ENCODE measurements at places on chromosomes 12 and 14.
A peak's percentile ranks its signal among the peaks of the same experiment; 100 is the strongest.

DNA sequence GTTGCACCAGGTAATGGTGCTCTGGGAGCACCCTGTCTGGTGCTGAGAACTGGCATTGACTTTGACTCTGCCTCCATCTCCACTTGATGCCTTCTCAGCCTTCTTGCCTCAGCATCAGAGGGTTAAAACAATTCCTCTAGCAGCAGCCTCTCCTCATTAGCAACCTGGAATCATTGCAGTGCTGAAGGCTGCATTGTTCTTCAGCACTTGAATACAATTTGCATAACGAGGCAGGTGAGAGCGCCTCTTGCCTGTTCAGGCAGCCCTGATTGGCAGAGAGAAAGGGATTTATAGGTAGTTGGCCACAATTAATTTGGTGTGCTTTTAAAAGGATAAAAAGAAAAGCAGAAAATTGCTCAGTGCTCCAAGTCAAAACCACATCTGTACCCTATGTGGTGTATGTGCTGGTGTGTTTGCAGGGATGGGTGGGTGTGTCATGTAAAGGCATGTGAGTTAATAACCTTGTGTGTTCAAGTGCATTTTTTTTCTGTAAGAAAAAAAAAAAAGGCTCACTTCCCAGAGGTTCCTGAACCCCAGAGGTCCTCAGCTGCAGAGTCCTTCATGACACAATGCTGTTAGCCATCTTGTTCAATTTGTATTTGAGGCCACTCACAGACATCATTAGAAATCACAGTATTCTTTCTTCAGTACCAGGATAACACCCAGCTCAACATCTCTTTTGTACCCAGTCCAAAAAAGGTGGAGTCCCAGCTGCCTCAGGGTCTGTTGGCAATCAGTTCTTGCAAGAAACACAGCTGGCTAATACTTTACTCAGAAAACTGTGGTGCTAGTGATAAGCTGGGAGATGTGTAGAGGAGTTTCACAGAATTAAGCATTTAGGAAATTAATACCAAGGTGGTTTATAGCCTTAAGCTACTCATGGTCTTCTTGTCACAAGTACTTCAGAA, 385.6 kb downstream of the GRIN2B start:
- no peak for DNase-seq

GRCh38 chr12:88904705-88905104, 324.4 kb upstream of the KITLG start:
- DNase-seq, result no peak

- no peak for DNase-seq
Measured at GRCh38 chr12:3186546-3187215, 109.5 kb downstream of the TSPAN9 start.

GRCh38 chr14:50360851-50361250, 35.8 kb downstream of the CDKL1 start:
- DNase-seq, result no peak

DNA sequence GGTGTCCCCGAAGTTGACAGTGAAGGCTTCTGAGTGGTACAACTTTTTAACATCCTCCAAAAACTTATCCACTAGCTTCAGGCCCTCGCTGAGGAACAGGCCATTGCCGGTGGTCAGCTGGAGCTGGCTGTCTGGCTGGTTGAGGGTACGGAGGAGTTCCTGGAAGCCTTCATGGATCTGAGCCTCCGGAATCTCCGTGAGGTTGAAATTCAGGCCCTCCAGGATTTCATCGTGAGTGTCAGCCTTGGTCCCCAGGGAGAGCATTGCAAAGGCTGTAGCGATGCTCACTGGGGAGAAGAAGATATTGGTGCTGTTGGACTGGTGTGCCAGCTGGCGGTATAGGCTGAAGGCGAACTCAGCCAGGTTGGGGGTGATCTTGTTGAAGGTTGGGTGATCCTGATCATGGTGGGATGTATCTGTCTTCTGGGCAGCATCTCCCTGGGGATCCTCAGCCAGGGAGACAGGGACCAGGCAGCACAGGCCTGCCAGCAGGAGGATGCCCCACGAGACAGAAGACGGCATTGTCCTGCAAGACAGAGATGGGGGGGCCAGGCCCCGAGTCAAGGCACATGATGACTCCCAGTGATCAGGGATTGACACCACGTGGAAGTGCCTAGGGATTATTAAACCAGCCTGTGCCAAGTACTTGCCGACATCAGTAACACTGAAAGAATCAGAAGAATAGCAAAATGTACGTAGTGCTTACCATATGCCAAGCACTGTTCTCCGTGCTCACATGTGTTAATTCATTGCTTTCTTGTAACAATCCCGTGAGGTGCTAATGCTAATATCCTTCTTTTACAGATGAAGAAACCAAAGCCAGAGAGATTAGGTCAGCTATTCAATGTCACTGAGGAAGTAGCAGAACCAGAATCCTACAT, 5.4 kb downstream of the SERPINA1 start:
- DNase-seq, result no peak

DNA sequence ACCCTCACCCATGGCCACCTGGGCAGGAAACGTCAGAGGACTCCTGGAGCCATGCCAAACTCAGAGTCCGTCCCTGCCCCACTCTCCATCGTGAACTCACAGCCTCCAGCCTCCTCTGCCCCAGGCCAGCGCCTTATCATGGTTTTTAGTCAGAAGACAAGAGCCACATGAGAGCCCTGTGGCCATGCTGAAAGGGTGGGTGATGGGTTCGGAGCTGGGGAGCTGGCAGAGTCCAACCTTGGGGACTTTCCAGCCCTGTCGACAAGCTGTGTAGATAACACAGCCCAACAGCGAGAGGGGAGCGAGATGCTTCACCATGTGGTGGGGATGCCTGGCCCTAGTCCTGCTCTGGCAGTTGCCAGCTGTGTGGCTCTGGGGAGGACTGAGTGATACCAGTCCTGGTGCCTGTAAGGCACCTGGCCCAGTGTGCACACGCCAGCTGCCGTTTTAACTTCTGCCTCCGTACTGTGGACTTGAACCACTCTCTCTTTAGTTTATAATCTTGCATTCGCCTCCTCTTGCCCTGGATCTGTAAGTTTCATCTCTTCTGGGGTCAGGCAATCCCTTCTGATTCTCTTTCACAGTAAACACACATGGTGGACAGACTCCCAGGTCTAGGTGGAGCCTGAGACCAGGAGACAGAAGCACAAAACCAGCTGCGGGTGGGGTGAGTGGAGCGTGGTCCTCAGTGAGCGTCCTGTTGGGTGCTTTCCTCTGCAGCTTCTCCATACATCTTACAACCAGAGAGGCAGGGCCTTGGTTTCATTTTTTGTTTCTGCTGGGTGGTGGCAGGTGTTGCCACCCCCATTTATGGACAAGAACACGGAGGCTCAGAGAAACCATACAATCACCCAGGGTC, 55.3 kb downstream of the RIN3 start:
- DNase-seq, result peak; percentile 58

GRCh38 chr12:92259696-92260251, 114.1 kb upstream of the BTG1 start:
- DNase-seq, result no peak

GRCh38 chr12:45933504-45933903, 56.9 kb downstream of the SCAF11 start:
- no peak for DNase-seq

GRCh38 chr14:104360501-104360900, 219.1 kb upstream of the C14orf180 start:
- no peak for DNase-seq

DNA sequence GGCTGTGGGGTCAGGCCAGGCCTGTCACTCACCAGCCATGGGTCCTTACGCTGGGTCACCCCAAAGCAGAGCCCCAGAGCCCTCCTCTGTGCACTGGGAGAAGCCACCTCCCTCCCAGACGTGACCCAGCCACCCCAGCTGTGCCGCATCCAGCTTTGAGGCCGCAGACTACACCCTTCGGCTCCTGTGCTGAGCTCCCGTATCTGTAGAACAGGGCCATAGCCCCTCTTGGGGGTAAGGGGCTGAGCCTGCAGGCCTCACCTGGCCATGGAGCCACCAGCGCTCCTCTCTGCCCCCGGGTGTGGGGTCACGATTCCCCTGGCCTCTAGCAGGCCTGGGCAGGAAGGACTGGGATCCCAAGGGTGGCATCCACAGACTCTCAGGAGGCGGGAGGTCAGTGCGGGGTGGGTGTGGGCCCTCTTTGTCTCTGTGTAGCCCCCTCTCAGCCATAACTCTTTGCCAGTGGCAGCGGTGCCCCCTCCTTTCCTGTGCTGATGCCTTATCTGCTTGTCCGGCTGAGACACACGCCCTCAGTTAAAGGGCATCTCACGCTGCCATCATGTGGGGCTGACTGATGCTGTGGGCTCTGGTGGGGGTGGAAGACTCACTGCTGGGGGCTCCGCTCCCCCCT, 16.3 kb downstream of the ASPG start:
- no peak for DNase-seq

- no peak for DNase-seq
Measured at GRCh38 chr14:63745858-63746425, 18.1 kb upstream of the SGPP1 start.

- no peak for DNase-seq
Measured at GRCh38 chr12:132021031-132021871, 71.5 kb downstream of the EP400 start.

DNA sequence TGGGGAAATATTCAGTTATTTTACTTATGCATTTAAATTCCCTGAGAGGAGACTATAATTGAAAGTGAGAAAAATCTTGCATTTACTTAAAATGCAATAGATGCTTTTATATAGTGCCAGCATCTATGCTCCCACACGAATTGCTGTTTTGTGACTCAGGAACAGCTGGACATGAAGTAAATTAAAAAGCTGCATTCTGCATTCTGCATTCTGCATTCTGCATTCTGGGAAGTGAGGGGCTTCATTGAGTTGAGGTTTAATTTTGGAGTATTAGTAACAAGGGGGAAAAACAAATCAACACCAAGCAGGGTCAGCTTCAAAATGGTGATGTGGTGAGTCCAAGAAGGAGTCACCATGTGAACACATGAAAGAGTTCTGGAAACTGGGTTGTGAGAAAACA, 101.2 kb downstream of the C12orf50 start:
- no peak for DNase-seq

- DNase-seq, result no peak
Measured at GRCh38 chr12:84128117-84128991, 784.2 kb downstream of the SLC6A15 start.

GRCh38 chr12:601976-602699, 61.1 kb downstream of the NINJ2 start:
- no peak for DNase-seq

DNA sequence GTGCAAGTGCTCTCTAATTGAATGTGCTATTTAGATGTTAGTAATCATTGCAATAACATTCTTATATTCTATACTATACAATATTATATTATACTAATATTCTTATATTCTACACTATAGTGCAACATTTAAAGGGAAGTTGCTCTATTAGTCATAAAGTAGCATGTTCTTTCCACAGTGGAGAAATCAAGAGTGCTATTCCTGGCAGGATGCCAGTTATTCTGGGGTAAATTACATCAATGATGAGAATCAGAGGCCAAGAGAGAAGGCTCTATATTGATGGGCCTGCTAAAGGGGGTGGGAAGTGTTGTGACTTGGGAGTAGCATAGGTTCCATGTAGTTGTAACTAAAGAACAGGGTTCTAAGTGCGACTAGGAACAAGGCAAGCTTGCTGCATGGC, 121.5 kb downstream of the SLC15A5 start:
- no peak for DNase-seq

DNA sequence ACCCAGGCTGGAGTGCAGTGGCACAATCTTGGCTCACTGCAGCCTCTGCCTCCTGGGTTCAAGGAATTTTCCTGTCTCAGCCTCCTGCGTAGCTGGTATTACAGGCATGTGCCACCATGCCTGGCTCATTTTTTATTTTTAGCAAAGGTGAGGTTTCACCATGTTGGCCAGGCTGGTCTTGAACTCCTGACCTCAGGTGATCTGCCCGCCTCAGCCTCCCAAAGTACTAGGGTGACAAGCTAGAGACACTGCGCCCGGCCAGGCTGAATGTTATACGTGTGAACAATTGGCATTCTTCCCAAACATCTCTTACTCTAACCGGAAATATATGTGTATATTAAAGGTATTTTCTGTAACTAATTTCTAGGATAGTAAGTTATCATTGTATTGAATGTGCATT, 13.2 kb upstream of the LIMA1 start:
- DNase-seq, result no peak

- DNase-seq, result no peak
Measured at GRCh38 chr12:131012279-131013069, 58.8 kb downstream of the ADGRD1 start.

- DNase-seq, result no peak
Measured at GRCh38 chr14:92617581-92617980, 104.0 kb downstream of the RIN3 start.

DNA sequence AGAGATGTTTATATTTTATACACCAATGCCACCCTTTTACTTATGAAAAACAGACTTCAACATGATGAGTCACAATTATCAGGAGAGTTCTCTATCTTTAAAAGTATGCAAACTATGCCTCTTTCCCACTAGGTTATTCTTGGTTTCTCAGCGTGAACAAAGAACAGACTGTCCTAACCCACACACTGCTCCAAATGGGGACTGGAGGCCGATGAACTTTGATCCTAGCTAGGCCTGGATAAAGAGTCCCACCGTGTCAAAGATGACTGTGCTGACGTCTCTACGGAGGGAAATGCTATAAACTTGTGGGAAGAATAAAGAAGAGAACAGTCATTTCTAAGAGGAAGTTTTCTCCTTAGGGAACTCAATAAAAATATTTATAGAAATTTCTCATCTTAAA, 160.1 kb downstream of the EPS8 start:
- DNase-seq, result no peak

DNA sequence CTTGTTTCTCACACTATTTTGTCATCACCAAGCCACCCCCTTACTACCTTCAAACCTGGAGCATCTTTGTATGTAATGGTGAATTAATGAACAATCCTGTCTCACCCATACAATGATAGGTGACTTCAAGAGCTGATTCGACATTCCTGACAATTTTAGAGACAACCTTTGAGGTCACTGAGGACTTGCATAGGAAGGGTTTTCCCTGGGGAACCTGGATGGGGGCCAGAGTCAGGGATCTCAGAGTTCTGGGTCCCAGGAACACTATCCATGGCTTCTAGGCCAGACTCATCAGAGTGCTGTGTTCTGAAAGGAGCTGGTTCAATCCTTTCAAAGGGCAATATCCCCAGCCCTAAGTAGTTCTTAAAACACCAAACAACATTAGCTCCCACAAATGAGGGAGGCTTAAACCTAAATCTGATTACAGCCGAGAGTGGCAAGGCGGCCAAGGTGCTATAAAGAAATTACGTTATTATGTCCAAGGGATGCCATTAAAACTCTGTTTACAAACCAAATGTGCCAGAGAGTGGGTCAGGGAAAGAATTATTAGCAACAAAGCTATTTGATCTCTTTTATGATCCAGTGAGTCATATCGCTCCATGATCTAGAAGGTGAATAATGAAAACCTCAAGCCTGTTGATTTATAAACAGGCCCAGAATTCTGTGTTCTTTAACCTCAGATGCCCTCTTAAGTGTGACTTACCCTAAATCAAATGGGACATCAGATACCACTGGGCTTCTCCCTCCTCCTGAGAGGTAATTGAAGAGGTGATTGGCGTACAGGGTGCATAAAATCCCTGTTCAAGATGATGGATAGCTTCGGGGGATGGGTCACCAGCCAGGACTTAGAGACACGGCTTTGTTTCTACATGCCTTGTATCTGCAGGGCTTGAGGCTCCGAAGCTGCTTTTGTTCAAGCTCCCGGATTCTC, 230.2 kb upstream of the TBX3 start:
- DNase-seq, result no peak

- no peak for DNase-seq
Measured at GRCh38 chr12:55997535-55997859, 421 bp downstream of the SUOX start.
